ENCODE measurements at places on chromosomes 16 and 17.

DNA sequence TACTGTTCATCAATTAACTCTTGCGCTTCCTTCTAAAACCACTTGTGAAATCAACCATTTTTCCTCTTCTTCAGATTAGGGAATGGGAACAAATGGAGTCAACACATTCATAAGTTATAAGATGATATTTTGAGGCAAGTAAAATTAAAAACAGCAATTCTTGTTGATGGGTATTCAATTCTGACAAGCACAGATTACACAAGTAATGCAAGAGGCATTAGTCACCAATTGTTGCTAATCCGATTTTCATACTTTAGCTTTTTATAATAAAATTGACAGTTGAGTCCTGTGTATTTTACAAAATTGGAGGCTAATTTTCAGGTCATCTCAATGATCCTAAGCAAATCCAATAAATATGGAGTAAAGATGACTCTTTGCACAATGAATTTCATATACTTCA, 918.4 kb upstream of the SOX9 start:
- no peak for DNase-seq

GRCh38 chr17:4623249-4623648, 18.2 kb downstream of the ALOX15 start:
- DNase-seq: no peak

- peak; percentile 16 for DNase-seq
Observed at GRCh38 chr16:25633549-25633948, 58.2 kb upstream of the HS3ST4 start.

- no peak for DNase-seq
Observed at GRCh38 chr17:9521062-9521461, 54.6 kb downstream of the STX8 start.

DNA sequence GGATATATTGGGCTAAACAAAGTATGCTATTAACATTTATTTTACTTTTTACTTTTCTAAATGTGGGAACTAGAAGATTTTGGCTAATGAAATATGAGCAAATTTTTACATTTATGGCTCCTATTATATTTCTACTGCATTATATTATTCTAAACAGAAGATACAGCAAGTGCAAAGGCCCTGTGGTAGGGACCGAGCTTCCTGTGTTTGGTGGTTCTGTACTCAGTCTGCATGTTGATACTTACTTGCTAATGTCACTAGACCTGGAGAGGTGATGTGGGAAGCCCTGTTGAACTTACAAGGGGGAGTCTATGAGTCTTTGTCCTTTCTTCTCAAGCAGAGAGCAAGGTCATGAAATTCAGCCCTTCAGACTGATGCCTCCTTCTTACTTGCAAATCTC, 10.0 kb upstream of the IRX3 start:
- DNase-seq: no peak

GRCh38 chr16:85988306-85988705, 89.3 kb downstream of the IRF8 start:
- DNase-seq: no peak

DNA sequence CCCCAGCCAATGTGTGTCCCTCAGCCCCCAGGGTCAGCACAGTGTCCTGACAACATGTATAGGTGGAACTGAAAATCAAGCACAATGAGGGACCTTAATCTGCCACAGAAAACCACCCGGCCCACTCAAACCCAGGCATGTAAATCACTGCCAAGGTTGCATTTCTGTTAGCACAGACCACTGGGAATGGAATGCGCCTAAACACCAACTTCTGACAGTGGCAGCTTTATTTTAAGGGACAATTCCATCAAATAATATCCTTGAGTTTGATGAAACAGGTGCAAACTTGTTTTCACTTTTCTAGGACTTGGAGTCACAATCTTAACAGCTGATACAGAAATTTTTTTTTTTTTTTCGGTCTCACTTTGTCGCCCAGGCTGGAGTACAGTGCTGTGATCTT, 37.3 kb upstream of the MRPS23 start:
- DNase-seq: no peak

GRCh38 chr16:7834771-7835431, 502.3 kb downstream of the RBFOX1 start:
- DNase-seq: no peak

- DNase-seq: no peak
Observed at GRCh38 chr16:85438981-85439685, 174.0 kb upstream of the GSE1 start.

- DNase-seq: no peak
Observed at GRCh38 chr16:12026741-12027490, 50.4 kb downstream of the SNX29 start.

GRCh38 chr16:15434425-15435215, at the start of gene BMERB1:
Gene BMERB1 (plus strand): TSS chr16:15434588. CDS start chr16:15434654, 66 bp downstream.
- DNase-seq: peak; percentile 69

DNA sequence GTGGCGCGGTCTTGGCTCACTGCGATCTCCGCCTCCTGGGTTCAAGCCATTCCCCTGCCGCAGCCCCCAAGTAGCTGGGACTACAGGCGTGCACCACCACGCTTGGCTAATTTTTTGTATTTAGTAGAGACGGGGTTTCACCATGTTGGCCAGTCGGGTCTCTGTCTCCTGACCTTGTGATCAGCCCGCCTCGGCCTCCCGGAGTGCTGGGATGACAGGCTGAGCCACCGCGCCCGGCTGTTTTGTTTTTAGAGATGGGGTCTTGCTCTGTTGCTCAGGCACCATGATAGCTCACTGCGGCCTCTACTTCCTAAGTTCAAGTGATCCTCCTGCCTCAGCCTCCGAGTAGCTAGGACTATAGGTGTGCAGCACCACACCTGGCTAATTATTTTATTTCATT, 27.2 kb downstream of the ZNF750 start:
- no peak for DNase-seq

DNA sequence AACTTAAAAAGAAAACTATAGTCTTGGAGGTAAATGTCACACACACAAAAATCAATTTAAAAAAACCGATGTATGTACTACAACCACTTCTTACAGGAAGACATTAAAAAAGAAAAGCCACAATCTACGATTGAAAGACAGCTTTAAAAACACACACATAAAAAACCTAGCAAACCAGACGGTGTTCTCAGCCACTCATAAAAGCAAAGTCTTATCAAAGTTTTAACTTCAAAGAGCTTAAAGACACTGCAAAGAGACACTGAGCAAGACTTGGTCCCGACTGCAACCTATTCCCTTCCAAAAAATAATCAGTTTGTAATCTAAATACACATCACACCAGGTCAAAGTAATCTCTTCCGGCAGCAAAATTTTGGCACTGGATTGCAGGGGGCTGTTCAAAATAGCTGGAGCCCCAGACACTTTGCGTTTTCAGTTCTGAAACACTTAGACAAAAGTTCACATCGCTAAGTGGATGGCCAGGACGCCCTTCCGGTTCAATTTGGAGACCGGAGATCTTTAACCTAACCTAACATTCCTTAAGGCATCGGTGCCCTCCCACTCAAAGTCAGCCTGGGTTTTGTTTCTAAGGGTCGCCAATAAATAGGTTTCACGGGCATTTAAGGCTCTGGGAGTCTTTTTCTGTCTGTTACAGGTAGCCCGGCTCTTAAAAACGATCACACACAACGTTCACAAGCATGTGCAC, 2.6 kb downstream of the ZCCHC14 start:
- no peak for DNase-seq

GRCh38 chr17:11049539-11049938, 191.5 kb upstream of the SHISA6 start:
- no peak for DNase-seq
